ENCODE measurements at places on chromosomes 1 and 21.

- DNase-seq = no peak
These were observed 108.7 kb downstream of the DMRTB1 start for GRCh38 chr1:53567851-53568250.

- no peak for DNase-seq
These were observed 29.6 kb upstream of the ZNF326 start for GRCh38 chr1:89965193-89965768.

GRCh38 chr1:108199201-108199691, 897 bp downstream of the SLC25A24 start:
- no peak for DNase-seq

DNA sequence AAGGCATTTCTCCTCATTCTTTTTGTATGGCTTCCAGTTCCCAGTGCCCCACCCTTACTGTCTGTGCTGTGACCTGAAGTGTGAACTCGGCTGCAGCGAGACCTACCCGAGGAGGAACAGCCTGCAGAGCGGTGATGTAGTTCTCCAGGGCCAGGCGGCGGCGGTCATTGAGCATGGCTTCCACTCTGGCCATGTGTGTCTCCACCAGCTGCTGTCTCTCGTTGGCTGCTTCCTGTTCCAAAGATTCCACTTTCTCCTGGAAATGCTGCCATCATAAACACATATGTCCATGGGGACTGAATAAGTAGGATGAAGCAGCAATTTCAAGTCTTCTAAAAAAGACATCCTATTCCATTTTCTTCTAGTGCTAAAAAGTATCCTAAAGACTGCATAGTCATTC, 195.6 kb downstream of the APP start:
- DNase-seq = no peak

DNA sequence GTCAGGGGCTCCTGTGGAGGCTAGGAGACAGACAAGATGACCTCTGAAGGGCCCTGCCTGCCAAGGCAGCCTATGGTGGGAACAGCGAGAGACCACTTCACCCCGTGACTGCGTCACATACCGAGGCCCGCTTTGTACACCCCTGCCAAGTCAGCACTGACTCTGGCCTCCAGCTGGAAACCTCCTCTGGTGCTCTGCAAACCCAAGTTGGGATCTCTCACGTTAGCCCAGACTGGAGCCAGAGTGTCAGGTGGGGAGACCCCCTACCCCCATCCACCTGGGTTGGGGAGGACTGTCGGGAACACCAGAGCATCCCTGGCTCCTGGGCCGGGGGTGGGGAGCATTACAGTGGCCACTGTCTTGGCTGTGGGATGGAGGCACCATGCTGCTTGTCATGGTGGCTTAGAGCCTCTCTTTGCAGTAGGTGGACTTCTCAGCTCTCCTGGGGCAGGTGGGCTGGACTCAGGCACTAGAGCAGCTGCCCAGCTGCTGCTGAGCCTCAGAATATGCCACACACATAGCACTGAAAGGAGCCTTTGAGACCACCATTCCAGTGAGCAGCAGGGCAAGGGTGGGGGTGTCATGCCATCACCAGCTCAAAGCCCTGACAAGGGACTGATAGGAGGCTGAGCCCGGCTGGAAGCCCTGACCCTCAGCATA, 50.4 kb downstream of the ELK4 start:
- no peak for DNase-seq

DNA sequence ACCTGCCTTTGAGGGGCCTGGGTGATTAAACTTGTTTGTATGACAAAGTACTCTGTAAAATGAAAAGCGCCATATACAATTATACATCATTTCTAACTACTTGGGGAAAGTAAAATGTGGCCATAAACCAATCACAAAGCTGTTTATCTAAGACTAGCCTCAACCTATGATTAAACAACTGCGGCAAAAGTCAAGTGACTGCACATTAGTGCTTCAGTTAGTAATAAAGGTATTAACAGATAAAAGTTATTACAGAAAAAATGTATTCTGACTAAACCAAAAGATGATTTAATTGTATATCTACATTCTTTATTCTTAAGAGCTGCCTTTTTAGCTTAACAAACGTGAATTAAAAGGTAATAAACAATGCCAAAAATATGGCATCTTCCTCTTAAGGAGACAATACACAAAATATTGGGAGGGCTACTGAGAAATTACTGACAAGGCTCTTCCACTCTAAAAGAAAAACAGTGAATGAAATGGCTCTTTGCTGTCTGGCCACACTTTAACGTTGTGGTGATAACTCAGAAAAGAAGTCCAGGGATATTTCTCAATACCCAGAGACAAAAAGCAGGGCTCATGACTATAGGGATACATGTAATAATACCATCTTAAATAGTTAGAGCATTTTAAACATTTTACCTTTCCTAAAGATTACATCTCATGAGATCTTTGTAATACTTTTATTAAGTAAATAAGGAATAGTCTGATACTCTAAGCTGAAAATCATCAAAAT, 8.6 kb downstream of the ARHGAP29 start:
- DNase-seq = no peak

DNA sequence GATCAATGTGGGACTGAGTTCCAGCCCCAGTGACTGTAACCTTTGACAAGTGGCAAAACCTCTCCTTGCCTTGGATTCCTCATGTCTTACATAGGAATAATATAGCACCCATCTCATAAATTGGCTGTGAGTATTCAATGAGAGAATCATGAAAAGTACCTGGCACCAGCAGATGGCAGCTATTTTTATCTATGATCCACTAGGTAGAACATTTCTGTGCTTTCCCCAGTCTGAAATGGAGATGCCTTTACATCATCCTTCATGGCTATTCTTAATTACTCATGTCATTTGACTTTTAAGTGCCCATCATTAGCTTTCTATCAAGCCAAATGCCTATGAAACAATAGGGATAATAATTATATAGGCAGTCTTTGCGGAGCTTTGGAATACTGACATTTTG, 130.1 kb downstream of the TGFB2 start:
- DNase-seq = no peak

DNA sequence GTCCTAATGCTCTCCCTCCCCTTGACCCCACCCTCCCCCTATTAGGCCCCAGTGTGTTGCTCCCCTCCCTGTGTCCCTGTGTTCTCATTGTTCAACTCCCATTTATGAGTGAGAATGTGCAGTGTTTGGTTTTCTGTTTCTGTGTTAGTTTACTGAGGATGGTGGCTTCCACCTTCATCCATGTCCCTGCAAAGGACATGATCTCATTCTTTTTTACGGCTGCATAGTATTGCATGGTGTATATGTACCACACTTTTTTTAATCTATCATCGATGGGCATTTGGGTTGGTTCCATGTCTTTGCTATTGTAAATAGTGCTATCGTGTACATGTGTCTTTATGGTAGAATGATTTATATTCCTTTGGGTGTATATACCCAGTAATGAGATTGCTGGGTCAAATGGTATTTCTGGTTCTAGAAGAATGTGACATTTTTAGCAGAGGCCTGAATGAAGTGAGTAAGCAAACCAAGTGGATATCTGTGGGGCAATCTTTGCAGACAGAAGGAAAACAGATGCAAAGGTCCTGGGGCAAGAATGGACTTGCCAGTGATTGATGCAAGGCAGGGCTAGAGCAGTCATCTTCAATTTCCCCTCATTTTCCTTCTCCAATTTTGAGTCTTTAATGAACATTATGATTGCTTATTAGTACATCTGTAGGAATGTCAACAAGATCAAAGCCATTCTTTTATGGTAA, 50.2 kb downstream of the UBE4B start:
- no peak for DNase-seq

DNA sequence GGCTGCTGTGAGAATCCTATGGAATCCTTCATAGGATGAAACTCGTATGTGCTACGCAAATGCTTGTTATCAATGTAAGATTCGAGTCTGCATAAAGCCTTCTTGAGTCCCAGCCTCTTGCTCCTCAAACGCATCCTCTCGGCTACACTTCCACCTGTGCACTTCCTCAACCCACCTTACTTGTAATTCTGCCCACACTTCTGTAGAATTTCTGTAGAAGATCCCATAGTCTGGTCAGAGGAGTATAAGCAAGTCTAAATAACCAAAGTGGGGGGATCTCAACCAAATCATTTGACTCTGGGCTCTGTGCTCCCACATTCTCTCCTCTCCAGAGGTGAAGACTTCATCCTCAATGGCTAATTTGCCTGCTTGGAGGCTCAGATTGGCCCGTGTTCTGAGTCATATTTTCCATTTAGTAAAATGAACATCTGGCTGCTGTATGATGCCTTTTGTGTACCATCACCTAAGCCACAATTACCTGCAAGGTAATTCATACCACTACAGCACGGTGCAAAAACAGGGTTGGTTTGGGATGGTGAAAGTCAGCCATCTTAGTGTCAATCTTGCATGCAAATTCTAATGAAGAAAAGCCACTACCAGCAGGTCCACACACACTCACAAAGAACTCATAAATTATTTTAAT, 63.2 kb downstream of the ITPKB start:
- no peak for DNase-seq

Measured in activated T-cell treated with anti-CD3 and anti-CD28 coated beads for 24 hours (primary cell).